ENCODE measurements at places on chromosomes 5 and 9. TPM values are rescaled to one million over a fixed set of nuclear protein-coding genes. Genes with fewer than 3 reads are reported as not detected.

- no peak for DNase-seq
These were observed 146.8 kb downstream of the SIL1 start for GRCh38 chr5:139051392-139051791.

GRCh38 chr9:83245979-83246659 lies 183.2 kb upstream of the RASEF start:
- DNase-seq = no peak

- DNase-seq = no peak
These were observed 262.4 kb upstream of the KIF2A start for GRCh38 chr5:62043289-62044280.

PCDHA1 gene
- total RNA-seq = not detected

- DNase-seq = no peak
These were observed 63.1 kb upstream of the RETREG1 start for GRCh38 chr5:16679863-16680262.

- no peak for DNase-seq
These were observed 217.0 kb downstream of the AP3B1 start for GRCh38 chr5:78077369-78078068.

DNA sequence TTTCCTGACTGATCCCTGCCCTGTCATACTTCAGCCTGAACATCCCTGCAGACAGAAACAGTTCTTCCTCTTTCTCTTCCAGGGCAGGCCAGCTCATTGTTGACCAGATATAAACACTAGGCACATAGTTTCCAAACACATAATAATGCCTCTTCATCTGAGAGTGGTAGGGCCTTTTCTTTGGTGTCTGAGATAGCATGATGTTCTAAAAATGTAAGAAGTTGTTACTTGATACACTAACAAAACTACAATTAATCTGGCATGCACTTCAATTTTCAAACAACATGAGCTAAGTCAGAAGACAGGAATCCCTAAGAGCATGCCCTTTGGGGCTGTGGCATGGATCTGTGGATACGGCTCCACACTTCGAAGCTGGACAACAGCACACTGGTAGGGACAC lies 246.6 kb downstream of the SPOCK1 start:
- no peak for DNase-seq

DNA sequence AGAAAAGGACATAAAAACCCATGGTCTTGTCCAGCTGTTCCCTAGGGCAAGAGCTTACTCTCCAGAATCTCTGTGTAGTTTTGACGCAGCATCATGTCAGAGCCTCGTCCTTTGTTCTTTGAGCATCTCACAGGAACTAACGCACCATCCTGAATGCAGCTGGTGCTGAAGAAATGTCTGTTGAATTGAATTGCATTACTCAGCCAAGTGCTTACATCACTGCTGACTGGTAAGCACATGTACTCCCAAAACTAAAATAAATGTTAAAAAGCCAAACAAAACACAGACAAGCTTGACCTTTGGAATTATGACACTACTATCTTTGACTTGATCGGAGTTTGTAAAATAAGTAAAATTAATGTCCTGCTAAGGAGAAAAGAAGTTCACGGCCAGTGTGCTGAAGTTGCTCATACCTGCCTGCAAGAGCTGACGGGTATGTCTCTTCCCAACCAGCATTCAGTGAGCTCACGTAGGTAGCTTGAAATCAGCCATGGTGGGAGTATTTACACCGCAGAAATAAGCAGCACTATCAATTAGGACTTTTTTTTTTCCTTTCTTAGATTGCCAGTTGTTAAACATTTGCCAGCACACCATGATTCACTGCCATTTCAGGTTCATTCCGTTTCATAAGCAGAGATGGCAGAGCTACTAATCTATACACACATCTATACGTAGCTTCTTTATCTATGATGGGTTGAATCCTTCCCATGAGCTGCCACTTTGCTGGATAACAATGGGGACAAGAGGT lies 310.6 kb upstream of the MSX2 start:
- DNase-seq = no peak

DNA sequence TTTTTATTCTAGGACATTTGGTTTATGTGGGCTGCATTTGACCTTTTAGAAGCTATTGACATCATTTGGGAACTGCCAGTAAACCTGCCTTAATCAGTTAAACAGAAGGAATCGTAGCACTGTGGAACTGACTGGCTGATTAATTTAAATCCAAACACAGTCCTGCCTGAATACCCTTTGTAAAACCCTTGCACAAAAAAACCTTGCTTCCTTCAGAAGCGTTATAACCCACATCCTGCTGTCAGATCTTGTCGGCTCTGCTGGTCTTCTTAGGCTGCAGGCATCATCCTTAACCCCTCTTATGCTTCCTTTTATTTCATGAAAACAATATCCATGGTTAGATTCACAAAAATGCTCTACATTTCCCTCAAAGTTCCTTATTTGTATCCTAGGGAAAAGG lies 46.3 kb downstream of the PAM start:
- DNase-seq = no peak

DNA sequence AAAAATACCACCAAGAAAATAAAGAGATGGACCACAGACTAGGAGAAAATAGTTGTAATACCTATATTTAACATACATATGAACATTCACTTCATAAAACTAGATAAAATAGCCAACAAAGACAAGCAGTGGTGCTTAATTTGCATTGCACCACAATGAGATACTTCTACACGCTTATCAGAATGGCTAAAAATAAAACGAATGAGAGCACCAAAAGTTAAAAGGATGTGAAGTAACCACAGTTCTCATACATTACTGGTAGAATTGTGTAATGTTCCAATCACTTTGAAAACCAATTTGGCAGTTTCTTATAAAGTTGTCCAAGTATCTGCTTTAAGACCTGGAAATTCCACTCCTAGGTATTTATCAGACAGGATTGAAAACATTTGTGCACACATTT lies 198.9 kb upstream of the SGCD start:
- DNase-seq = no peak

- DNase-seq = no peak
These were observed 74.3 kb upstream of the STXBP1 start for GRCh38 chr9:127537792-127538191.

DNA sequence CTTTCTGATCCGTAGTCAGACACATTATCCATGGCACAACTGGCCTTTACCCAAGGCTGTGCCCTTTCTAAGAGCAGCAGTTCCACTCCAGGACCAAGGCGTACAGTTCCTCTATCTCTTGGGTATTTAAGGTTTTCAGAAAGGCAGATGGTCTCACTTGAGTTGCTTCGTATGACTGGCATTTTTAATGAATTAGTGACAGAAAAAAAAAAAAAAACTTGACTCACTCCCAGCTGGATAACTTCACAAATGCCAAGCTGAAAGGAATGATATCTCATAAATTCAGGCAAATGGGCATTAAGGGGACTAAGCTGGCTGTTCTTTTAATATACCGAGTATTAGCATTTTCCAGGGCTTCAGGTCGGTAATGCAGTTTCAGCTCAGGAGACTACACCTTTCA lies 60.7 kb downstream of the SLC24A2 start:
- no peak for DNase-seq

RNF183 gene
- 0.39 TPM for total RNA-seq

DNA sequence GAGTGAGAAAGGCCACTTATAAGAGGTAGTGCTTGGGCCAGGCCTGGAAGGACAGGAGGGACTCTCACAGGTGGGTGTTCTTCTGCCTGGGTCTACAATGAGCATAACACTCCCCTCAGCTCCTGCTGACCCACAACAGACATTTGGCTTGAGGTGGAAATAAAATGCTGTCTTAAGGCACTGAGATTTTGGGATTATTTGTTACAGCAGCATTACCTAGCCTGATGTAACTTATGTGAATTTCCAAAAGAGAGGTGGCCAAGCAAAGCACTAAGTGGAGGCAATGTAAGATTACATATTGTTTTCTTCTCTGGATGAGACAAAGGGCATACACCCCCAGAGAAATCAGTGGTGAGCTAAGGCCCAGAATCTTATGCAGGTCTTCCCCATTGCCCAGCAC lies 221.5 kb downstream of the PAX5 start:
- DNase-seq = no peak

CTNNAL1 gene
- 1.5 TPM for total RNA-seq

SRA1 gene
- 25.6 TPM for total RNA-seq

- no peak for DNase-seq
These were observed 570.0 kb upstream of the ZNF608 start for GRCh38 chr5:125316391-125316790.

REEP2 gene
- 0.44 TPM for total RNA-seq

DNA sequence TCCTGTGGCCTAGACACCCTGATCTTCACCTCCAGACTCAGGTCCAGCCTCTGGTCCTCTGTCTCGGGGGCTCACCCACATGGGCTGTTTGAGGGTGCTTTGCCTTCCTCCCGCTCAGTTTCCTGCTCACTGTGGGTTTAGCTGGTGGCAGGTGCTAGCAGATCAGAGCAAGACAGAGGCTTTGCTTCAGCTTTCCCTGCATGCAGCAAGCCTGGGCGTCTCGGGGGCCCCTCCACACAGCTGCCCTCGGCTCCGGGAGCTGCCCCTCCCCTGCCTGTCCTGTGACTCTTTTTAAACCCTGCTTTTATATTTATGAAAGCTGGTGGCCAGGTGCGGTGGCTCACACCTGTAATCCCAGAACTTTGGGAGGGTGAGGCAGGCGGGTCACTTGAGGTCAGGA lies 14.6 kb downstream of the MRPL36 start:
- DNase-seq = no peak

Measured in B cell (primary cell).